Right hindlimb (tissue), 1 donor: ENCODE measurements at places on chromosomes 5 and 9.

DNA sequence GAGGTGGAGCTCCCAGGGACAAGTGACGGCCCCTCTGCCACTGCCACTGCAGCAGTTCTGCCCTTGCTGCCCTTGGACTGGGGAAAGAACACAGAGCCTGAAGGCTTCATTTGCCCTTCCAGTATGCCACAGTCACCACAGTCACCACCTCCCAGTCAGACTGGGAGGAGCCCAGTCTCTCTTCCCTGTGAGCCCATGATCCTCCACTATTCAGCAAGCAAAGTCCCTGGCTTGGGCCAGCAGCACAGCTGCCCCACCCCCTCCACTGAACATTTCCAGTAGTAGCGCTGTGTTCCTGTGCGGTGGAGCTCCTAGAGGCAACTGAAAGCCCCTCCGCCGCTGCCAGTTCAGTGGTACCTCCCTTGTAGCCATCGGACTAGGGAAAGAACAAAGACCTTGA is 329.4 kb downstream of the MAN2A1 start:
- no peak for DNase-seq

DNA sequence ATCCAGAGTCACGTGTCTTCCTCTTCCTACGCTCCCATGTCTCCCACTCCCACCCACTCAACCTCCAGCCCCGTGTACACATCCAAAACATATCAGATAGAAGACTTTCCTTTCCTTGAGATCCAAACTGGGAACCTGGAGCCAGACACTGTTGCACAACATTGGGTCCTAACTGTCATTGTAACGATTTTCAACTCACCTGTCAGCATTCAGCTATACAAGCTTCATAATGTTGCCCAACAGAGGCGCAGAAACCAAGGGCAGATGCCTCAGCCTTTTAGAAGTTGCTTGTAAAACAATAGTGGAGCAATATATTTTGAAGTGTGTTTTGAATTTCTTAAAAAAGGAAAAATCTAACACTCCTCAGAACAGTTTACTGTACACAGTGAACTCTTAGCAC is 84.9 kb upstream of the GLIS3 start:
- DNase-seq = no peak

DNA sequence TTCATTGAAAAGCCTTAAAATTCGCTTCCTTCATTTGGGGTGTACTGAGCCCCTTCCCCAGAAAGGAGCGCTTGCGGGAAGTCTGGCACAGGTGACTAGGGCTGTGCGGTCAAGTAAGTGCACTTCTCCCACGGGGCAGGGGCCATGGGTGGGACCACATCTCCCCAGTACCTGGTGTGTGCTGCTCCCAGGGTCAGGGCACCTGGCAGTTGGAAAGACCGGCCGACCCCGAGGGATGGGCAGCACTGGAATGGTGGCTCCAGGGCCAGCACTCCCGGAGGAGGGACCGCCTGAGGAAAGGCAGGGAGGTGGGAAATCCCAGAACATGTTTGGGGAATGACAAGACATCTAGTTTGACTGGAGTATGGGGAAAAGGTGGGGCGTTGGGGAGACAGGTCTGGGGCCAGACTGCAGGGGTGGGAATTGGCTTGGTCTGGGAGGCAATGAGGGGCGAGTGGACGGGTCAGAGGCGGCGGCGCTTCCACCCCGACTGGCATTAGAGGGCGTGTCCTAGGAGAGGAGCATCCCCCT is 727 bp upstream of the GLIPR2 start:
- no peak for DNase-seq

DNA sequence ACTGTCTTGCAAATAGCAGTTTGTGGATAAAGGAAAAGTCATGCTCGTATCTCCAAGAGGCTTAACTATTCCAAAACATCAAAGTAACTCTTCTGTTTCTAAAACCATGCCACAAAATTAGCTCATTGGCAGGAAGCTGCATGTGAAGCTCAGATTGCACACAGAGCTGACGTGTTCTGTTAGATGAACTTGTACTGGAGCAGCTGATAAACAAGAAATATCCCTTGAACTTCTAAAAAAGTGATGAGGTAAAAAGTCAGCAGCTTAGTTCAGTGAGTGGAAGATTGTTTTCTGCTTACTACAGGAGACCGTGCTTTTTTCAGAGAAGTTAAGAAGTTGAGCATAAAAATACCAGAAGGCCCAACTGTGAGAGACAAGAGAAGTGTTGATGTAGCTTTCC is 113.2 kb downstream of the SLC12A2 start:
- no peak for DNase-seq
